ENCODE measurements at places on chromosomes 12 and 14. TPM values are rescaled to one million over a fixed set of nuclear protein-coding genes. Genes with fewer than 3 reads are reported as not detected.
A peak's percentile ranks its signal among the peaks of the same experiment; 100 is the strongest.

DNA sequence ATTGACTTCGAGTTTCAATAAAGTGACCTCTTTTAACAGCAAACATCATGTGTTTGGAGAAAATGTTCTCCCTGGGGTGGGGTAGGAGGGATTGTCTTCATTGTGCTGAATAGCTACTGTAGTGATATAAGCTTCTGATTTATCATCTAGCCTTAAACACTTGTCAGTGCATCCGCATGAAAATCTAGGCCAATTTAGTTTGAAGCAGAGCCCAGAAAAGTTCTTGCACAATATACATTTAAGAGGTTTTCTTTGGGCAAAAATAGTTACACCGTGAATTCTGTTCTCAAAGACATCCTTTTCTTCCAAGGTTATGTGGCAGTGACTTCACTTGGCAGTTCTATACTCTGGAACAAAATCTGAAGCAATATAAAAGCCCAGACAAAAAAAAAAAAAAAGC is 136.0 kb upstream of the IFNG-AS1 start:
- DNase-seq: no peak

- no peak for DNase-seq
Observed at GRCh38 chr14:33376510-33376909, 437.8 kb downstream of the NPAS3 start.

DNA sequence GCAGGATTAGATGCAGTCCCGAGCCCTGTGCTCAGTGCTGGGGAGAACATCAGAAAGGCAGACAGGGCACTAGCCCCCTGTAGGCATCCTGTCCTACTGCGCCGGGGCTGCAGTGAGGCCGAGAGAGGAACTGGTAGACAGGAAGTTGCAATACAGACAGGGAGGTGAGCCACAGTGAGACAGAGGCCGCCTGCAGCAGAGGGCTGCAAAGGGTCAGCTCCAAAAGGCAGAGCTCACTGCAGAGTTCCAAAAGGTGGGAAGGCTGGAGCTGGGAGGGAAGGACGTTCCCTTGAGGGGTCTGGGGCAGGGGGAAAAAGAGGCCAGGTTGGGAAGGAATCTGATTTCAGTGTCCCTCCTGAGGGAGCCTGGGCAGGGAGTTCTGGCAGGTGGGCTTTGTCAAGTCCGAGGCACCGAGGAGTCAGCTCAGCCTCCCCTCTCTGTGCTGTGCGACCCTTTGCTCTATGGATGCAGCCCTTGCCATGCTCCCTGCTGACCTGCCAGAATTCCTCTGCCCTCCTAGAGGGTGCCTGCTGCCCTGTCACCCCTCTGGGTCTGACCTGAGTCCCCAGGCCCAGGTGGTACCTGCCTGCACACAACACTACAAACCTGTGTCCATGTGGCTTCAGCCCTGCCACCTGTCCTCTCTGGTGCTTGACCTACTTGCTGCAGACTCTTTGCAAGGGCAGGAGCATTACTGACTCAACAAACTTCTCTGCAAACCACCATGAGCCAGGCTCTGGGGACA is 63.5 kb downstream of the PRMT8 start:
- DNase-seq: no peak

GRCh38 chr12:43325786-43326185 is 226.2 kb downstream of the ADAMTS20 start:
- no peak for DNase-seq

GRCh38 chr14:89933002-89933401 is 21.5 kb downstream of the EFCAB11 start:
- DNase-seq: no peak

- peak; percentile 22 for DNase-seq
Observed at GRCh38 chr12:132700212-132700822, 10.3 kb upstream of the PGAM5 start.

- no peak for DNase-seq
Observed at GRCh38 chr14:88688386-88688785, 104.4 kb downstream of the EML5 start.

- no peak for DNase-seq
Observed at GRCh38 chr12:67690656-67691055, 42.1 kb downstream of the DYRK2 start.

DNA sequence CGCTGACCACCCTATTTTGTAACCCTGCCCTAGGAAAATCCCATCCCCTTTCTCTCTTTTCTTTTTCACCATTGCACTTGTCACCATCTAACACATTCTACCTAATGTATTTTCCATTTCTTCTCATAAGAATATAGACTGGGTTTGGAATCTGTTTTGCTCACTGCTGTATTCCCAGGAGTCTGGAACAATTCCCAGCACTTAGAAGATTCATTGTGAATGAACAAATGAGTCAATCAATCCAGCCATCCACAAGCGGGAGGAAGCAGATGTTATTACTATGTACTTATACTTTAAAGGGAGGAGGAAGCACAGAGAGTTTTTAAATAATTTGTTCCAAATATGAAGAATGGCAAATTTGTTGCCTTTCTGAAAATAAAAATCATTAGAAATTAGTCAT is 142.1 kb downstream of the KIF21A start:
- DNase-seq: peak; percentile 1

GRCh38 chr12:104121001-104121400 is 17.0 kb downstream of the NFYB start:
- peak; percentile 28 for DNase-seq

DNA sequence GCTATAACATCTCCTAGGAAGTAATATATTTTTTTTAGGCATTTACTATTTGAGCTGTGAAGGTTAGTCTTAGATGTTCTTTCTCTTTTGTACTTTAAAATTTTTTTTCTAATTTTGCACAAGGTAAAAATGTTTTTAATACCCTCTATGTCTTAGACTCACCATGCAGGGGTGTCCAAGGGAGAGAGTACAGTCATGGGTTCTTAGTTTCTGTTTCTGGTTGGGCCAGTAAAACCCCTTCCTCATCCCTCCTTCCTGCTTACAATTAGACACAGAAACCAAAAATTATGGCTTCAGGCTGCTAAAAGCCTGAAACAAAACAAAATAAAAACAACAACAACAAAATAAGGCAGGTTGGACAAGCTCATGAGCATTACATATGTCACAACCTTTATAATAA is 193.0 kb downstream of the SYT1 start:
- no peak for DNase-seq

GRCh38 chr12:121196902-121197301 is 13.0 kb upstream of the P2RX4 start:
- no peak for DNase-seq

DNA sequence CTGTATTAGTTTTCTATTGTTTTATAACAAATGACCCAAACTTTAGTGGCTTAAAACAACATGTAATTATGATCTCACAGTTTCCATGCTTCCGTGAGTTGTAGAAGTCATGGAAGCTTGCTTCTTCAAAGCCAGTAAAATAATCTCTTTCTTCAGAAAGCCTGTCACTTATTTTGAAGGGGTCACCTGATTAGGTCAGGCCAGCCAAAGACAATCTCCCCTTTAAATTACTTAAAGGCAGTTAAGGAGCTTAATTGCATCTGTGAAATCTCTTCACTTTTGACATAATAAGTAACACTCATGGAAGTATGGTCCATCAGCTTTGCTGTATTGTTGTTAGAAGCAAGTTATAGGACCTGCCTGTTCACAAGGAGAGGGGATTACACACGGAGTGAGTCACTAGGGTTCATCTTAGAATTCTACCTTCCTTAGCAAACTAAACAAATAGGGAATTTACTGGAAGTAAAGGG is 89.8 kb downstream of the FAR2 start:
- DNase-seq: no peak

GRCh38 chr12:117028254-117028653 is 71.0 kb downstream of the TESC start:
- DNase-seq: no peak

GRCh38 chr12:122843455-122843854 is 8.2 kb downstream of the HIP1R start:
- no peak for DNase-seq

DNA sequence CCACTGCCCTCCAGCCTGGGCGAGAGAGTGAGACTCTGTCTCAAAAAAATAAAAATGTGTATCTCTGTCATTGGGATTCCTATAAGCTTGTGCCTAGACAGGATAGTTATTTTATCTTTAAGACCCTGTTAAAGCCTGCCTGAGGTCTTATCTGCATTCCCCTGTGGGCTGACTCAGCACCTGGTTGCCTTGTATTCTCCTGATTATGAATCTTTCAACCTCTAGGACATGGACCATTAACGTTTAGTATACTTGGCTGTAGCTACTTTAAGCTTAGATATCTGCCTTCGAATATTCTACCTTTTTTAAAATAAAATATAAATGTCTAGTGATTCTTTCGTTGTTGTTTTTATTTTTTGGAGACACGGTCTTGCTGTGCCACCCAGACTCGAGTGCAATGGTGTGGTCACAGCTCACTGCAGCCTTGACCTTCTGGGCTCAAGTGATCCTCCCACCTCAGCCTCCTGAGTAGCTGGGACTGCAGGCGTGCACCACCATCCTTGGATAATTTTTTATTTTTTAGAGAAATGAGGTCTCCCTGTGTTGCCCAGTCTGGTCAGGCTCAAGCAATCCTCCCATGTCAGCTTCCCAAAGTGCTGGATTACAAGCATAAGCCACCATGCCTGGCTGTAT is 41.3 kb downstream of the RESF1 start:
- no peak for DNase-seq

GRCh38 chr12:3252450-3252891 is 175.3 kb downstream of the TSPAN9 start:
- peak; percentile 91 for DNase-seq

DNA sequence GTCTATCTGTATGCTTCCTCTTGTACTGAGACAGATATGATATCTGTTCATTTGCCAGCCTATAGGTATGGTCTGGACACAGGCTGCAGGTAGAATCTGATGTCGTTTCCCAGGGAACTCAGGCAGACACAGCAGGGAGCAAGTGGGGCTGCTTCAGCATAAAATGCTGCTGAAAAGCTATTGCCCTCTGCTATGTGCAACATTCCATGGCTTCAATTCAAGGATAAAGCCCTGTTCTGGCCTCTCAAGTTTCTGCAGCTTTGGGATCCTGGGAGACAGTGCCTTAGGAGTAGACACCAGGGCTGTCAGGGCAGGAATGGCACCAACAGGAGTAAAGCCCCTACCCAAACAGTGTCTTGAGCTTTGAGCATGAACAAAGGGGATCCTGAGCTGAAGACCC is 173.5 kb downstream of the SLC41A2 start:
- peak; percentile 7 for DNase-seq

- no peak for DNase-seq
Observed at GRCh38 chr12:19810213-19810612, 370.9 kb downstream of the AEBP2 start.

DNA sequence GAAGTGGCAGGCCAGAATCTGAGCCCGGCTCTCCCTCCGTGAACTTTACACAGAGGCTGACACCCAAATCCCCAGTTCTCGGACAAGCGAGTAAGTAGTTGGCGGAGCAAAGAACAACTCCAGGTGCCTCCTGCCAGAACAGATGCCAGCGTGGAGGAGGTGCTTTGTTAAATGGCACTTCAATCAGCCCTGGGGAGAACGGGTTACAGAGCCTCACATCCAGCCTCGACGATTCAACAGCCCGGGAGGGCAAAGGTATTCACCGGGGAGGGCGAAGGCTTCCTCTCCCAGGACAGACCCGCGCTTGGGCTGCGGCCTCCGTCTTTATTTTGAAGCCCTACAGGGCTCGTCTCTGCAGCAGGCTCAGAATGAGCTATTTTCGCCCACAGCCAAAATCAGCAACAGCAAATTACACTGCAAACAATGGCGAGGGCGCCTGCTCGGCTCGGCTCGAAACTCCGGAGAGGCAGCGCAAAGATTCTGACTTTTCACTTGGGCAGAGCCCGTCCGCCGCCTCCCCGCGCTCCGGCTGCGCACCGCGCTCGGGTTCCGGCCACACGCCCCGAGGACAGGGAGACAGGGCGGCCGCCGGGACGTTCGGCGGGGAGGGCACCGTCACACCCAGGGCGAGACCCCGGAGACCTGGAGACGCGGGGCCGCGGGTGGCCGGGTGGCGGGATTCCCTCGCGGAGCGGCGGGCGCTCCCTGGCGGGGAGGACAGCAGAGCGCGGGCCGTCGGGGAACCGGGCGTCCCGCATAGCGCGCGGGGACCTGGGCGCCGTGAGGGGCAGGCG is 811 bp downstream of the TMCC3 start:
- DNase-seq: peak; percentile 48

DNA sequence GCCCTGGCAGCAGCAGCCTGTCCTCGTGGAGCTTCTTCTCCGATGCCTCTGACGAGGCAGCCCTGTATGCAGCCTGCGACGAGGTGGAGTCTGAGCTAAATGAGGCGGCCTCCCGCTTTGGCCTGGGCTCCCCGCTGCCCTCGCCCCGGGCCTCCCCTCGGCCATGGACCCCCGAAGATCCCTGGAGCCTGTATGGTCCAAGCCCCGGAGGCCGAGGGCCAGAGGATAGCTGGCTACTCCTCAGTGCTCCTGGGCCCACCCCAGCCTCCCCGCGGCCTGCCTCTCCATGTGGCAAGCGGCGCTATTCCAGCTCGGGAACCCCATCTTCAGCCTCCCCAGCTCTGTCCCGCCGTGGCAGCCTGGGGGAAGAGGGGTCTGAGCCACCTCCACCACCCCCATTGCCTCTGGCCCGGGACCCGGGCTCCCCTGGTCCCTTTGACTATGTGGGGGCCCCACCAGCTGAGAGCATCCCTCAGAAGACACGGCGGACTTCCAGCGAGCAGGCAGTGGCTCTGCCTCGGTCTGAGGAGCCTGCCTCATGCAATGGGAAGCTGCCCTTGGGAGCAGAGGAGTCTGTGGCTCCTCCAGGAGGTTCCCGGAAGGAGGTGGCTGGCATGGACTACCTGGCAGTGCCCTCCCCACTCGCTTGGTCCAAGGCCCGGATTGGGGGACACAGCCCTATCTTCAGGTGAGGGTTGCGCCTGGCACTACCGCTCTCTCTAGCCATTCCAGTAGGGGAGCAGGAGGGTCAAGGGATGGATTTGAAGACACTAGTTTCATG is 2.1 kb downstream of the NFATC4 start:
- DNase-seq: no peak

DNA sequence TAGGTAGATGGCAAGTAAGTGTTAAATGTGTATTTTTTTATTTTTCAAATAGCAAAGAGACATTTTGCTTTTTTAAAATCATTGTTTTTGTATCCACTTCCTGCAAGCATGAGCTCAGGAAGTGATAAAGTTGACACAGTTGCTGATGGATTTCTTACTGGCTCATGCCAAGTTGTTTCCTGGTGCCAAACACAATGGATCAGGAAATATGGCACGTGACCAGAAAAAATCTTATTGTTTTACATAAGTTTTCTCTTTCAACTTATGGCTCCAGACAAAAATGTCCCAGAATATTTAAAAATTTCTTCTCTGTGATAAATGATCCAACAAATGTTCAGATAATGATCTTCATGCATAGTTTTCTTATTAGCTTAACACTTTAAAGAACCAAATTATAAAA is 1279.1 kb upstream of the FLRT2 start:
- DNase-seq: no peak

The RNFT2 gene
- 2.4 TPM for total RNA-seq

The CFAP54 gene
- total RNA-seq: 0.67 TPM

The MIPOL1 gene
- 10.4 TPM for total RNA-seq

The ACVR1B gene
- total RNA-seq: 8.1 TPM

The GALNT4 gene
- total RNA-seq: 2.6 TPM

The GPRC5D gene
- not detected for total RNA-seq

The NKX2-1 gene
- total RNA-seq: not detected

The STON2 gene
- total RNA-seq: 78.1 TPM

All from myocyte (in vitro differentiated cells).